ENCODE measurements at places on chromosomes 12 and 14.

GRCh38 chr14:71728386-71728785 lies 203.8 kb upstream of the RGS6 start:
- DNase-seq: peak; percentile 8

GRCh38 chr14:78709795-78710557 lies 539.8 kb downstream of the NRXN3 start:
- DNase-seq: no peak

GRCh38 chr12:11752403-11753149 lies 103.1 kb downstream of the ETV6 start:
- DNase-seq: peak; percentile 64

- DNase-seq: peak; percentile 75
These were observed 136.3 kb downstream of the AEBP2 start for GRCh38 chr12:19575337-19576243.

DNA sequence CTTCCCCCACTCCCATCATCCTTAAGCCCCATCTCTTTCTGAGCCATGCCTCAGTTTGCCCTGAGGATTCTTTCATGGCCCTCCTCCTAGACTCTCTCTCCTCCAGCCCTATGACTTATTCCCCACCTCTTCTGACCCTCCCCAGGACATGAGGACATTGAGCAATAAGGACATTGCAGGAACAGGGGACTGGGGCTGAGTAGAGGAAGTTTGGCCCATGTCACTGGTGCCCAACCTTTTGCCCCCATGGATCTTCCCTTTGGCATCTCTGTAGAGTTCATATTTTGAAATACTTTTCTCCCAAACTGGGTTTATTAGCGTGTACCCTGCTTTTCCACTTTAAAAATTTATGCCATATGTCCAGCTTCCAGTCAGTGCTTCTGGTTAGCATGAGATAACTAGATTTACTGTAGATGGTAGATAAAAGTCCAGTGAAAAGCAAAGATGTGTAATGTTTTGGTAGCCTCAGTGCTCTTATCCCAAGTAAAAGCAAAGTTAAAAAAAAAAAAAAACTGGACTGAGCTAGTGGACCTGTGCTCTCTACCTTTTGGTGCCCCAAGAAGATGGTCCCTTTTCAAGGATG lies 6.1 kb upstream of the LRP1-AS start:
- no peak for DNase-seq

GRCh38 chr14:37593511-37594237 lies 1.4 kb downstream of the FOXA1 start:
- DNase-seq: no peak

DNA sequence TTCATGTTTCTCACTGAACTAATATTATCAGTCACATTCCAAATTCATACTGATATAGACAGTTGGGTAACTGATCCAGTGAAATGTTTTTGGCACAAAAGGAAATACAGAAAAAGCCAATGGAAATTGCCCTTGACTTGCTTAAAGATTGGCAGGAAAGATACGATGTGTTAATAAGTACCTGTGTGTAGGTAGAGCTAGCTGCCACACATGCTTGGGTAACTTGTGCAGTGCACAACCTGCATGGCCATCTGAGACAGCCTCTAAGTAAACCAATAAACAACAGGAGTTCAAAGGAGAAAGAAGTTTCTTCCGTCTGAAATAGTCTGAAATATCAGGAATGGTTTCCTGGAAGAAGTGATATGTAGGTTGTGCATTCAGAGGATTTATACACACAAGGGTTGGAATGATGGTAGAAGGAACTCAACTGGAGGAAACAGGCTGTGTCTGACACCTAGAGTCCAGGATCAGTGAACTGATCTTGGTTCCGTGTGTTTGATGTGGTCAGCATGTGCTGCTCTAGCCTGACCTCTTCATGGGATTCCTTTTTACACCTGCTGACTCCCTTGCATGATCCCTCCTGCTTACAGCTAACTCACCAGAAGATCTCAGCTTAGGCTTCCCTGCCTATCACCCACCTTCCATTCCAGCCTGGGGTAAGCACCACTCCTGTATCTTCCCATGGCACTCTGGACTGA lies 81.4 kb upstream of the KRR1 start:
- DNase-seq: no peak

DNA sequence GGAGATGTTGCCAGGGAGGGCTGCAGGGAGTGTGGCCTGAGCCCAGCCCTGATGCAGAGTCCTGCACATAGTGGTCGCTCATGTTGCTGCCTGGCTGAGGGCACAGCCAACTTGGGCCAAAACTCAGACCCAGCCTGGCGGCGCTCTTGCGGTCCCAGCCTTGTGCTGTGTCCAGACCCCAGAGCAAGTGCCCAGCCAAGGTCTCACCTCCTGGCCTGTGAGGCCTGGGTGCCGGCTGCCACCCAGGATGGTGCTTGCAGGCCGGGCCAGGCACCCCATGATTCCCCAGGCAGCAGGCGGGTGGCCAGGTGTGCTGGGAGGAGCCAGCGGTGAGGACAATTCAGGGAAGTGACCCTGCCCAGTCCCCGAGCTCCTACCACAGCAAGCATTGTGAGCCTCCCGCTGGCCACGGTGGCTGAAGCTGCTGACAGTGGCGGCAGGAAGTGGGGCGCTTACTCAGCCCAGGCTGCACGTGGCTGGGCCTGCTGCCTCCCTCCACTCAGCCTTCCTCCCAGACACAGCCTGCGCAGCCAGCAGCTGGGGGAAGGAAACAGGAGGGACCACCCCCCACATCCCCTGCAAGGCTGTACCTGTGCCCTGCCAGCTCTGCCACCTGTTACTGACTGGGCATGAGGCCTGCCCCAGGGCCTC lies 17.7 kb upstream of the PGF start:
- no peak for DNase-seq

DNA sequence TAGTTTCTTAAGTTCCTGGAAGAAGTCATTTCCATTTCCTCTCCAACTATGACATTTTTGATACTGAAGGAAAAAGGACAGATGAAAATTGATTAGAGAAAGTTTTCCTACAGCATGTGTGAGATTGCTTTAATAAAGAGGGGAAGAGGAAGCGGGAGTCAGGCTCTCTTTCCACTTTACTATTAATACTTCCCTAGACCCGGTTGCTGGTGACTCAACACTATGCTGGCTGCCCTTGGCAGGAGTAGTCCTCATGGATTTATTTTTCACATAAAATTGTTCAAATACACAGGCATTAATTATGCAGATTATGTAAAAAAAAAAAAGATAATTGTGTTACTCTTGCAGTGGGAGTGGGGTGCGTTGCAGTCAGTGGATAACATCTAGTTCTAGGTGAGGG lies 293.4 kb downstream of the EGLN3 start:
- DNase-seq: peak; percentile 48

- DNase-seq: peak; percentile 86
These were observed 123.7 kb upstream of the DHRS4 start for GRCh38 chr14:23829736-23830471.

GRCh38 chr12:47206450-47207339 lies 126.9 kb upstream of the AMIGO2 start:
- no peak for DNase-seq
